ENCODE measurements at places on chromosomes 6 and 20.

DNA sequence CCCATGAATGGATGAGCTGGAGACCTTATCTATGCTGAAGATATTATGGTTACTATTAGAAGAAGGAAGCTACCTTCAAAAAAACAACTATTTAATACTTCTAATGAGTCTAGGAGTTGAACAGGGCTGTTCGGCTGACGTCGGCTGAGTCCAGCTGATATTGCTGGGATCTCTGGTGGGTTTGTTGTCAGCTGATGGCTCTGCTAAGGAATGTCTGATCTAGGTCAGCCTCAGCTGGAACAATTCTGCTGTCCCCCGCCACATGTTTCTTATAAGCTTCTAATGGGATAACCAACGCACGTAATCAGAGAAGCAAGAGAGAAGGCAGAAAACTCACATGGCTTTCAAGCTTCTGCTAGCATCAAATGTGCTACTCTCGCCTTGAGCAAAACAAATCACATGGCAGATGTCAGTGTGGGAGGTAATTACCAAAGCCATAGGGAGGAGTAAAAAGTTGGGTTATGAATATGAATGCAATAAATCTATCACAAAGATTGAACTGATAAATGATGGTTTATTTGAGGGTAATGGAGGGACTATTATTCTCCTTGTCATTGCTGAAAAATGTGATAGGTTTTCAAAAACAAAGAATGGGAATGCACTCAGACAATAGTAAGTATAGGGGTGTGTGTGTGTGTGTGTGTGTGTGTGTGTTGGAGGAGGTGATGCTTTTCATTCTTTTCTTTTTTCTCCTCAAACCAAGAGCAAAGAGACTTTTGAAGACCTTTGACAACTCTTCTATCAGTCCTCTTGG is 71.5 kb downstream of the BTBD3 start:
- no peak for DNase-seq

DNA sequence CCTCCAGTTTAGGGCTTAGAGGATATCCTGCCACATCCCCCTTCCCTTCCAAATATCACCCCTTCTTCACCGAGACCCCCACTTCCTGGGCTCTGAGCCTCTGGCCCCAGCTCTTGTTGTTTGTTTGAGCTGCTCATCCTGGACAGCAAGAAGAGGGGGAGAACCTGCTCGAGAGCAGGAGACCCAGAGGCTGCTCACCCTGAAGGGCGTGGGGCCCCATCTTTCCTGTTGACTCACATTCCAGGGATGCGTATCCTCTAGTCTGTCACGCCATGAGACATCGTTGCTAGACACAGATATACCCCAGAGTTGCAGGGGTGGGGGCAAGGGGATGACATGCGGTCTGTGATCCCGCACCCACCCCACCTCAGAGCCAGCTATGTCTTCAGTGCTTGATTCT is 5.7 kb upstream of the TNXB start:
- no peak for DNase-seq

DNA sequence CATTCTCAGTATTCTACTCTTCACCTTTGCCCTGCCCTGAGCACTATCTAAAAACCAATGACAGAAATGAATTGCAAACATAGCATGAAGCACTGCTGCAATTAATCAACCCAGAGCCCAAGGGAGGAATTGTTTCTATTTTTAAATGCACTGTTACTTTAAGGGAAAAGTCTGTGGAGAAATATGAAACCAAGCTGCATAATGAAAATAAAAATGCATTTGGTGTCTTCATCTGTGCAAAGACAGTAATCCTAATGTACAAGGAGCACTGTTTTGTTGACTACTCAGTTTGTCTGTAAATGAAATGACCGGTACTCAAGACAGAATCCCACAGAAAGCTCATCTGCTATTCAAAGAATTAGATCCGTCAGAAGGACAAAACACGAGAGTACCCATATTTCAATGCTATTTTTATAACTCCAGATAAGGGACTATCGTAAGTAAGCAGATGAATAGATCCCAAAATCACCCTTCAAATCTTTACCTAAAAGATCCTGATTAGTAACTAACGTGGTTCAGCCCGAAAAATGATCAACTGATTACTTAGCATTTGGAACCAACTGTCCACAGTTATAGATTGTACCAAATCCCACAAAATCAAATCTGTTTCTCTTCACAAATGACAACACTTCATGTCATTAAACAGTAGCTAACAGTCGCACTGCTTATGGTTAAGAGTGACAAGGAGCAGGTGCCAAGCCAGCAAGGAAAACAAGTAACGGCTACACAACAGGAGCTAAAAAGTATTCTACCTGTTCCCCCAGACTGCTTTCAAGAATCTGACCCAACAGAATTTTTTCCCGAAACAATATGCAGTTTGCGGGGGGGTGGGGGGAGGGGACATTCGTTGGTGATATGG is 2.4 kb downstream of the KIF13A start:
- no peak for DNase-seq

- DNase-seq, result no peak
These were observed 42.6 kb downstream of the IRF4 start for GRCh38 chr6:434051-434705.

- no peak for DNase-seq
These were observed 142.4 kb upstream of the SLC24A3 start for GRCh38 chr20:19070026-19070425.

DNA sequence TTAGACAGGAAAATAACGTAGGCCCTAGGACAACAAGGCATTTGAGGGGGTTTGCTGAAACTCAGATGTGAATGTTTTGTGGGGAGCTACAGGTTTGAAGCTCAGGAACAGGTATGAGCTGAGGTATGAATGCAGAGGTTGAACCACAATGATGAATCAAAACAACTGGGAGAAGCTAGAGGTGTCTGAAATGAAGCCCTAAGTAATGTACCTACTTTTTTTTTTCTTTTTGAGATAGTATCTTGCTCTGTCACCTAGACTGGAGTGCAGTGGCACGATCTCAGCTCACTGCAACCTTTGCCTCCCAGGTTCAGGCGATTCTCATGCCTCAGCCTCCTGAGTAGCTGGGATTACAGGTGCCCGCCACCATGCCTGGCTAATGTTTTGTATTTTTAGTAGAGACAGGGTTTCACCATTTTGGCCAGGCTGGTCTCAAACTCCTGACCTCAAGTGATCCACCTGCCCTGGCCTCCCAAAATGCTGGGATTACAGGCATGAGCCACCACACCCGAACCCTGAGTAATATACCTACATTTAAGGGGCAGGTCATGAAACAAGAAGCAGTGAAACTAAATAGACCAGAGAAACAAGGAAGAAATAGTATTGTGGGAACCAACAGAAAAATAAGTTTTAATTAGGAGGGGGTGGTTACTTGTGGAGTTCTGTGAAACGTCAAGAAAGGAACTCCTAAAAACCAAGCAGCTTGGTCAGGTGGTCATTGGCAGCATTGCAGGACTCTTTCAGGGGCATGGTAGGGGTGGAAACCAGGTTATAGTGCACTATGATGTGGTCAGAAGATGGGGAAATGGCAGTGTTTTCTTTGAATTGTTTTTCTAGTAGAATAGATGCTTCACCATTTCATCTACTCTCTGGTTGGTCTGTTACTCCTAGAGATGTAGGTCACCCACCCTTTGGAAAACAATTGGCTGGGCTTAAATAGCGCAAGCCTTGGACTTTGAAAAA is 138.1 kb downstream of the CD164 start:
- no peak for DNase-seq

GRCh38 chr20:51001430-51002265 is 21.3 kb downstream of the KCNG1 start:
- no peak for DNase-seq

DNA sequence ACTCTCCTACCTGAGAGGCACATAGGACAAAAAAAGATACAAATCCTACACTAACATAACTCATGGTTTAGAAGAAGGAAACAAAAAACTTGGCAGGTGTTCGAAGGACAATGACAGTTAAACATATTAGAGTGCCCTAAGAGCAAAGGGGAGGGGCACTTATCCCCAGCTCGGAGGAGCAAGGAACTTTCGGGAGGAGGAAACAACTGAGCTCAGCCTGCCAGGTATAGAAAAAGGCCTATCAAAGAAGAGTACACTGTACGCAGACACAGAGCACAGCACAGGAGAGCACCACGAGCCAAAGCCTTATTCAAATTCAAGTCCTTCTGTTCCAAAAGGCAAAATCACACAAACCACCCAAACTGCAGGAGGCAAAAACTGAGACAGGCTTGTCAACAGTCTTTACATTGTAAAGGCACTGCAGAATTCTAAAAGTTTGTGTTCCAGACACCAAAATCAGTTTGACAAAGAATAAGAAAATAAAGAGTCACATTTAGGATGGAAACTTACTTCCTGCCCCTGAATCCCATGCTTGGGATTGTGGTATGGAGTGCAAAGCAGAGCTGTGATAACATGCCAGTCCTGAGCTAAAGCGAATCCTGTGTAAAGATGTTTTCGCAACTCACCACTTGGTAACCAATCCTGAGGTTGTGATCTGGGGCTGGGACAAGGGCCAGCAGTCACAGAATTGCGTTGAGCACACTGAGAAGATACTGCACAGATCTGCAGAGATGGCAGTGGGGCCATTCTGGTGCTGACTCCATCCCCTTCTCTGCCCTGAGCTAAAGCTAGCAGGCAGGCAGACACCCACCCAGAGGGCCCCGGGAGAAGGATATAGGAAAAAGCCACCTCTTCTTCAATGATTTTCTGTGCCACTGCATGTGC is 108.6 kb downstream of the CHD6 start:
- no peak for DNase-seq

DNA sequence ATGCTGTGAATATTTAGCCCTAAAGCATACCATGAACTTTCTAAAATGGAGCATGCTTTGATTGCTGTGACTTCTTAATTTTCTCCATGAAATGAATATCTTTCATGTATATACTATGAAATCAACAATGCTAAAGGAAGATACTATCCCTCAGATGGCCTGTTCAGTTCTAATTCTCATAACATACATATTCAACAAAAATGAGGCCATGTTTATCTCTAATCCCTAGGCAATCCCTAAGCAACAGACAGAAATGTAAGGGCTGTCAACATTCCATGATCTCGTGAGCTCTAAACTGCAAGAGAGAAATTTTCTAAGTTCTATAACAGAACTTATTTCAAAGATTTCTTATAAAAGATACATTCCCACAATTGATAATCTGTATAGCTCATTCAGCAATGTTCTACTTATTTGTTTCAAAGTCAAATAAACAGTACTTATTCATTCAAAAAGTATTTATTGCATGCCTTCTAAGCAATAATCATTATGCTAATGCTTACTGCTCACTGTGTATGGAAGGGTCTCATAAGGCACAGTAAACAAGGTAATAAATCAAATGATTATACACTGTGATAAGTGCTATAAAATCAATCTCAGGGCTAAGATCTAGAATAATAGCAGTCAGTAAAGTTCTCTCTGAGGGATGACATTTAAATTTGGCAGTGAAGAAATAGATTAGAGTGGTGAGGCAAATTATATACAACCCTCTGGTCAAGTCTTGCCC is 492.9 kb downstream of the PHF3 start:
- DNase-seq, result no peak

- DNase-seq, result no peak
These were observed 82.5 kb downstream of the DTNBP1 start for GRCh38 chr6:15580326-15580725.

DNA sequence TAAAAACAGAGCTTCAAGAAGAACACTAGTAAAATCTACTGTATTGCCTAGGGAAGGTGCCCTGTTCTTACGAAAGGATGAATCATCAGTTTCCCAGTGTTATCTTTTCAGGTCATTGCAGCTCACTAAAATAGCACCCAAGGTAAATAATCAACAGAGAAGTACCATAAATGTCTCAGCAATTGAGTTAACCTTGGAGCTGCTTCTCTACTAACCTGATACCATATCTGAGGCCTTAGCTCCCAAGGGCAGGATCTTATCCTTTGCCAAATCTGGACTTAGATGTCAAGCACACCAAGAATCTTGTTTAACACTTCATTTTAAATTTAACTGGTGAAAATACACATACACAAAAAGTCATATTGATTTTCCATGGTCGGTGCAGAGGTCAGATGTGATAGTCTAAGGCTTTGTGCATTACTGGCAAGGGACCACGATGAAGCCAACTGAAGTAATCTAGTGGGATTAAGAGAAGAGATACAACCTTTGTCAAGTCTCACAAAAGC is 81.5 kb downstream of the EDN1 start:
- DNase-seq, result no peak

GRCh38 chr6:155959898-155960495 is 504.4 kb upstream of the NOX3 start:
- DNase-seq, result no peak

- DNase-seq, result no peak
These were observed 8.9 kb upstream of the SOX12 start for GRCh38 chr20:316316-317068.

GRCh38 chr6:132247381-132248159 is 153.7 kb downstream of the MOXD1 start:
- DNase-seq, result no peak

DNA sequence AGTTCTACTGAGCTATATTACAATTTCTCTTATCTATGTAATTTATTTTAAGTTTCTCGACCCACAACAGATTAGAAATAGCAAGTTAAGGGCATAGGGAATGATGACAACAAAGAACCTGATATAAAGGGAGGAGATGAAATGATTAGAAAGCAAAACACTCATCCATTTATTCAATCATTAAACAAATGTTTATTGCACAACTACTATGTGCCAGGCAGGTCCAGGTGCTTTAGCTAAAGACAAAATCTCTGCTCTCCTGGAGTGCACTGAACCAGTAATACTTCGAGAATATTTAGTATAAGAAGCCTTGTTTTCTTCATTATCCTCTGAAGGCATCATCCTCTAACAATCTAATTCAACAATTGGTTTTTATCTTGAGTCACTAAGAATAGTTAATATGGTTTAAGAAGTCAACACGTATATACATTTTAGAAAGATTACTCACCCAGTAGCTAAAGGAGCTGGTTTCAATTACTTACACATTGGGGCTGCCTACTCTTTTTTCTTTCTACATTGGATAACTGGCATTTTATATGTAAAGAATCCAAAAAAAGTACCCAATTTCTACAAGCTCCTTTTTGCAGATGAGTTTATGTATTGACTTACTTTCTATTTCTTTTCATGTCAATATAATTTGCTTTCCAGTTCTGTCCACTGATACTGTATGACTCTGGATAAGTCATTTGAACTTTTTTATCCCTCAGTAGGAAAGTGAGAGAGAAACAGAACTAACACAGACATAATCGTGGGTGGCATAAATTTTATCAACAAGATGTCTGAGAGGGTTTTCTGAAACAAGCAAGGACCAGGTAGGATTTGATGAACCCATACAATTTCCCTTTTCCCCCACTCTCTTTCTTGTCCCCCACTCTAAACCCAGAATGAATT is 312.6 kb downstream of the CLIC5 start:
- DNase-seq, result no peak

- DNase-seq, result no peak
These were observed 1035.3 kb upstream of the GJE1 start for GRCh38 chr6:141097471-141097870.

GRCh38 chr6:114534813-114535212 is 192.0 kb upstream of the HS3ST5 start:
- DNase-seq, result no peak

DNA sequence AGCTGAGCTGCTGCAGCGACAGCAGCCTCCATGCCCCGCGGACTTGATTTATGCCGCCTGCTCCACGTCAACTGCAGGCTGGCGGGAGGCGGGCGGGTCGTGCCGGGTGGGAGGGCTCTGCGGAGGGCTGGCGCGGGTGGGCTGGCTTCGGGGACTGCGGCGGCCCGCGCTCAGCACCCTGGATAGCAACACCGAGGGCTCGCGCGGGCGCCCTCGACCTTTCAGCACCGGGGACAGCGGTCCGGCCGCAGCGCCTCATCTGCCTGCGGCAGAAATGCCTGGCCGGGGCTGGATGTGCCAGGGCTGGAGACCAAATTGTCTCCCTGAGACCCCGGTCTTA is 792 bp downstream of the SNAP25 start:
- peak; percentile 75 for DNase-seq

- DNase-seq, result no peak
These were observed 19.6 kb downstream of the NTSR1 start for GRCh38 chr20:62728028-62728780.

- DNase-seq, result no peak
These were observed 66.7 kb downstream of the THEMIS start for GRCh38 chr6:127834136-127834535.
